ENCODE measurements at places on chromosomes 12 and 14.

DNA sequence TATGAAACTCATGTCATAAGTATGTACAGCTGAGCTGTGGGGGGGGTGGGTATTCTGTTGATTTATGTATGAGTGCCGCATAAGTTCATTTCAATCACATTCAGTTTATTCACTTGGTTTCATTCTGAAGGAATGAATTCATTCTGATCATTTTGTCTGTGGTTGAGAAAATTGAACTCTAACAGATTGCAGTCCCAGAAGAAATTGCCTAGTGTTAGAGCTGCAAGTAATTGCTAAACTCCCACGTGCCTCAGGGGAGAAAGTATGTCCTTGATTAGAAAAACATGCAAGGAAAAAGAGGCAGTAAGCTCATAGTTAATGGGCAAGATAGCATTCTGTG is 442.4 kb upstream of the MGAT4C start:
- no peak for DNase-seq

- DNase-seq: no peak
Observed at GRCh38 chr12:67370979-67371378, 101.8 kb downstream of the CAND1 start.

GRCh38 chr12:110590806-110591326 is 7.7 kb upstream of the PPTC7 start:
- DNase-seq: no peak

DNA sequence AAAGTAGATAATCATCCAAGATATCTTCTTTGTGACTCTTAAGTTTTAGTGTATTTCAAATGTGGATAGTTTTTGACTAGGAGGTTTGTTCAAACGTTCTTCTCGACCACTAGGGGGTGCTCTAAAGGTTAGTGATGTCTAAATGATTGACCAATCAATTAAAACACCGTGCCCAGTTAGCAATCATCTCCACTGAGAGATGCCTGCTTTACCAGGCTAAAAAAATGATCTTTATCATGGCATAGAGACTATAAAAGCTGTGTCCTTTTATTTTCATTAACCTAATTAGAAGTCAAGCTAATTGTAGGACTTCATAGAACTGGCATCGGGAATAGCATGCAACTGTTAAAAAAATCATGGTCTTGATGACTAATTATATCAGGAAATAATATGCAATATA is 153.9 kb downstream of the PRKCH start:
- DNase-seq: peak; percentile 94

DNA sequence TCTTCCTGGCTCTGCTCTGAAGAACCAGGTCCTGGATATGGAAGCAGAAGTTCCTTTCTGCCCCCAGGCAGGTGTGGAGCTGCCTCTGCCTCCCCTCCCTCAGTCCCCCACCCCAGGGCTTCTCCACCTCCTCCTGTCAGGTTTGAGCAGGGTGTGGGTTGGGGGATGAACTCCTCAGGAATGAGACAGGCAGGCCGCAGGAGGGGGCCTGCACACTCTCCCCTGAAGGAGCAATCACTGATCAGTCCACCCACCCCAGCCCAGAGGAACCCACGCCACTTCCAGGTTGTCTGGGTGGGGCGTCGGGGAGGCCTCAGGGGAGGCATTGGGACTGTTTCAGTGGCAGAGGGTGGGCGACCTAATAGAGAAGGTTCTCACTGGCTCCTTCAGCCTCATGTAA is 26.6 kb downstream of the FAIM2 start:
- DNase-seq: no peak

DNA sequence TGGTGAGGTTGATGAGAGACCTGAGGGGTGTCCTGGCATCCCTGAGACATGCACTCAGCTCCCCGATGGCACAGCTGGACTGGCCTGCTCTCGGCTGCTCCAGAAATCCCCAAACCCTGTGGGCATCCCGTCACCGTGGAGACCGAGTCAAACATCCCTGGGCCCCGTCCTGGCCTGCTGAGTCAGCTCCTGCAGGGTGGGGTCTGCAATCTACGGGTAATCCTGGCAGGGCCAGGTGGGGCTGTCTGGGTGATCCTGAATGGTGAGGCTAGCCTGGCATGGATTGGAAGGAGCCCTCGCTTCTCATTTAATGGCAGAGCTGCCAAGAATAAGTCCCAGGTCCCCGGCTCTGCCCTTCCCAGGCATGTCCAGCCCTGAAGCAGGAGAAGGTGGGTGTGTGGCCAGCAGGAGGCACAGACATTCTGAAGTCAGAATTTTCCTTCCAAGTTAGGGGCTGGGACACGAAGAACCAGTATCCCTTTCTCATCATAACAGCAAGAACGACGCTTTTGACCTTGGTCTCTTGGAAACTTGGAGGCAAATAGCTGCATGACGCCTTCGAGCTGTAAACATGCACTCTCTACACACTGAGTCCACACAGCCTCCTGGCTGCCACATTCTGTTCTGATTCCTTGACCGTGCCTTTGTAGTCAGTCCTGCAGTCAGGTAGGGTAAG is 17.7 kb upstream of the SERPINA4 start:
- no peak for DNase-seq

GRCh38 chr12:124804011-124804621 is 59.5 kb downstream of the SCARB1 start:
- DNase-seq: no peak

DNA sequence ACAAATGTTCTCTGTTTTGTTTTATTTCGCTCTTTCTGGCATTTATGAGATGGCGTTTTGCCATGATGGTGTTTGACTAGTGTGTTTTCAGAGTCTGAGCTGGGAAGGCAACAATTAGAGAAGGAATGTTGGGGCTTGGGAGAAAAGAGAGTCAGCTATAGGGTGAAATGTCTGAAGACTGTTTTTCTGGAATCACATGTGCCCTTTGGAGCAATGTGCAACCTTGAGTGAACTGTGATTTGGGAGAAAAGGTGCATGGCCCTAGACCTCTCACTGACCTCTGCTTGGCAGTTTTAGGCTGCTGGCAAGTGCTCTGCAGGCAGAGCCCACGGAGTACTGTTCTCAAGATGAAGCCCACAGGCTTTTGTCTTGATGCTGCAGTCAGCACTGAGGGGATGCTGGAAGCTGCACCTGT is 379.9 kb upstream of the PDE3A start:
- DNase-seq: no peak

DNA sequence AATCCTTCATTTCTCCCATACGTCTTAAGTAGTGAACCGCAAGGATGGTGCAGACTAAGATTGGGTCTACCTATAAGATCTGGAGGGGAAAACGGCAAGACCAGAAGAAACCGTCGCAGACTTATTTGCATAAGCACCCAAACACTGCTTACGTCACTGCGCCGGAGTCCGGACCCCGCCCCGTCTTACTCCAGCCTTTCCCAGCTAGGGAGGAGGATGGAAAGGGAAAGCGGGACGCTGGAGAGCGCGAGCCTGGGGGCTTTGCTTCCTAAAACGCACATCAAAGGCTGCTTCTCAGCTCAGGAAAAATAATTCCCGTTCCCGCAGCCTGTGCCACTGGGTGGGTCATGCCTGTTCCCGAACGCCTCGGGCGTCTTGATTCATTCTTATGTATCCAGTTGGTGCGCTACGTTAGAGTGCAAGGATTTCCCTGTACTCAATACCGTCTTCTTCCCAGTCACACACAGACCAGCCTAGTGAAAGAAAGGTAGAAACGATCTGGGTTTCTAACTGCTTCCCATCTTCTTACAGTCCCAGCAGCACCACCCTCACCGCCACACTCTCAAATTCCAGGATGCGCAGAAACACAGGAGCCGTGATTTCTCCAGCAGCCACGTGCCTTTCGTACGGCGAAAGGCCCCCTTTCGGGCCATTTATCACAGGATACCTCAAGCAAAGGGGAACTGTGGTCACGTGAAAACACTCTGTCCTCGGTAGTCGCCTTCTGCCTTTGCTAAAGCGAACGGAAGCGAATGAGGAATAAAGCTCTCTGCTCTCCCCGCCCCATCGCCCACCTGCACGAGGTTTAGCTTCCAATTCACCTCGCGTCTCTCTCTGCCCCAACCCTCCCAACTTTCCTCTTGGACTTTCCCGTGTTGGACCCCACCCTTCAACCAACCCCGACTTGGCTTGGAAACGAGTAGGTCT is 1.1 kb downstream of the SLC6A15 start:
- no peak for DNase-seq

GRCh38 chr12:104909761-104910160 is 48.3 kb downstream of the SLC41A2 start:
- no peak for DNase-seq

GRCh38 chr12:39292125-39292630 is 150.7 kb downstream of the KIF21A start:
- no peak for DNase-seq

DNA sequence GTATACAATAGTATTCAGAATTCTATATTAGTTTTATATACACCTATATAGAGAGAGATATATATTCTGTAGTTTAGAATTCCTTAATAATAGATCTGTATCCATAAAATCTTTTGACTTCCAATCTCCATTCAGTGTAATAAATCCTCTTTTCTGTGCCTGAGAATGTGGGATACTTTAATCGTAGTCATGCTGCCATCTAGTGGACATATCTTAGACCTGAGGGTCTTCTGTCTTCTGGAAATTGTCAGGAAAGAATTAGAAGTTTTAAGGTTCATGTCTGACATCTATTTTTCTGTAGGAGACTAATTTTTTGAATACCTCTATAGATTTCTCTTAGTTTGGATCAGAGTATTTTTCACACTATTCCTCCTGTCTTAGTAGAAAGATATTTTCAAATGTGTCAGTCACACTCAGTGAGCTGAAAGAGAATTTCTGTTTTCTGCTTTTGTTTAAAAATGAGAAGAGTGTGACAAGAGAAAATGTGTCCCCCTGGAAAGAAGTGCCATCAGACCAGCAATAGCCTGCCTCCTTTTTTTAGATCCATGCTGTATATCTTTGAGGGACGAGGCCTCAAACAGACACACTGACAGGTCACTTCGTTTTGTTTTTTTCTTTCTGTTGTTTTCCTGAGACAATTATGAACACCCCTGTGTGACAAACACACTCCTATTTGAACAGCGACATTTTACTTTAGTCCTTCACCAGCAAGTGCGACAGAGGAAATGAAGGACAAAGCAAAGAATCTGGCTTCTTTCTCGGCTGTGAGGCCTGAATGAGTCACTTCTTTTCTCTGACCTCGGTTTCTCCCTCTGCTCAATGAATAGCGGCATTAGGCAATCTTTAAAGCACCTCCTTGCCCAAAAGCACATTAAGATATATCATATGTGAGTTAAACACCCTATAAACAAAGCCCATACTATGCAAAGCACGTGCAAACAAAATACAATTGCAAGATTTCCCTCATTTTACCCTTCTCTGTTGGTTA is 96.3 kb downstream of the GALC start:
- no peak for DNase-seq

GRCh38 chr14:61089126-61089750 is 108.2 kb downstream of the SLC38A6 start:
- DNase-seq: no peak

DNA sequence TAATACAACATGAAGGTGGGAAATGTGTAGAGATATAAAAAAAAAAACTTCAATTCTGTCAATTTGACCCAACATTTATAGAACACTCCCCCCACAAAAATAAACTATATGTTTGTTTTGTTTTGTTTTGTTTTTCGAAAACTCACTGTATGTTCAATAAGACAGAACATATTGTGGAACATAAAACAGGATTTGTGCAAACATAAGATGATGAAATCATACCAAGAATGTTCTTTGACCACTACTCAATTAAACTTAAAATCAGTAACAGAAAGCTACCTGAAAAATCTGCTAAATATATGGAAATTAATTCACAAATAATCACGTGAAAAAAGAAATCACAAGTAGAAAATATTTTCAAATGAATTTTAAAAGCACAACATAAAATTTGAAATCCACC is 61.2 kb downstream of the PAWR start:
- no peak for DNase-seq

GRCh38 chr12:47021298-47021697 is 58.1 kb upstream of the PCED1B start:
- peak; percentile 38 for DNase-seq

- peak; percentile 89 for DNase-seq
Observed at GRCh38 chr12:54215989-54216796, 27.4 kb upstream of the SMUG1 start.

- no peak for DNase-seq
Observed at GRCh38 chr14:103547455-103547940, 15.0 kb downstream of the BAG5 start.

DNA sequence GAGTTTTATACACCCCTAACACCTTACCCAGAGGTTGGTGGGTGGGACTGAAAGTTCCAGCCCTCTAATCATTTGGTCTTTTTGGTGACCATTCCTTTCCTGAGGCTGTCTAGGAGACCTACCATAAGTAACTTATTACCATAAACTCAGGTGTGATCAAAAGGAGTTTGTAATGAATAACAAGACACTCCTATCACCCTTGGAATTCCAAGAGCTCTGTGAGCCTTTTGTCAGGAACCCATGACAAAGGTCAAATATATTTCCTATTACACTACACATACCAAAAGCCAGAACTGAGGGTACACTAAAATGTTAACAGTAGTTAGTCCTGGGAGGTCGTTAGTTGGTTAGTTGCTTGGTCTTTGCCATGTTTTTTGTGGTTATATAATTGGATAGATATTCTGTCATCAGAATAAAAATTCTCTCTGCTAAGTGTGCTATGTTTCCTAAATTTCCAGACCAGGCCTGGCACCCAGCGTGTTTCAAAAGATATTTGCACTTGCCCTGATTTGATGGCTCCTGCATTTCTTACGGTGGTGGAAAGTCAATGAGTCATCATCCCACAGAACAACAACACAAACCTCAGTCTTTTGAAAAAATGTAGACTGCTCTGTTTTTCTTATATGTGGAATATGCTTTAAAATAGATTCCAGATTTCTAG is 27.0 kb upstream of the AKAP5 start:
- DNase-seq: no peak

DNA sequence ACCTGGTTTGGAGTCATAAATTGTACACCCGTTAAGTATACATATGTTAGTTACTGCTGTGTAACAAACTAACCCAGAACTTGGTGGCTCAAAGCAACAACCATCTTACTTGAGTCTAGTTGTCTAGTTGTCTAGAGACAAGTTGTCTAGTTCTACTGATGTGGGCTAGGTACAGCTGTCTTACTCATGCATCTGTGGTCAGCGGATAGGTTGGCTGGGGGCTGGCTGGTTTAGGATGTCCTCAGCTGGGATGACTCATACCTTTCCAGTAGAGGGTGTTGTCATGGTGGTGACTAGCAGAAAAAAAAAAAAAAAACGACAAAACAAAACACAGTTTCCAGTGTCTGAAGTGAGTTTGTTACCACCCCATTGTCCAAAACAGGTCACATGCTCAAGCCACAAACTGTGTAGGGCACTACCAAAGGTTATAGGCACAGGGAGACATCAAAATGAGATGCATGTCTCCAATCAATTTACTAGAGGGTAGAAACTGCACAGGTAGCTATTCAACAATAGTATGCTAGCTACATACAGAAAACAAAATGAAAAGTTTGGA is 680.3 kb downstream of the MED13L start:
- peak; percentile 42 for DNase-seq

GRCh38 chr14:73741386-73741875 is 27.2 kb upstream of the PNMA1 start:
- no peak for DNase-seq

GRCh38 chr14:28759653-28760313 is 6.8 kb upstream of the FOXG1 start:
- DNase-seq: no peak

GRCh38 chr12:20474016-20474415 is 105.7 kb downstream of the PDE3A start:
- DNase-seq: no peak
